ENCODE measurements at places on chromosomes 4 and X.

- DNase-seq: no peak
Measured at GRCh38 chrX:141405486-141405852, 163.2 kb upstream of the SPANXC start.

GRCh38 chr4:3331511-3332394, 38.9 kb downstream of the RGS12 start:
- DNase-seq: no peak

- no peak for DNase-seq
Measured at GRCh38 chr4:141124224-141124623, 9.0 kb downstream of the RNF150 start.

GRCh38 chr4:80295336-80295735, 28.9 kb downstream of the FGF5 start:
- no peak for DNase-seq

GRCh38 chrX:39267176-39267575, 465.9 kb downstream of the MID1IP1 start:
- DNase-seq: no peak

DNA sequence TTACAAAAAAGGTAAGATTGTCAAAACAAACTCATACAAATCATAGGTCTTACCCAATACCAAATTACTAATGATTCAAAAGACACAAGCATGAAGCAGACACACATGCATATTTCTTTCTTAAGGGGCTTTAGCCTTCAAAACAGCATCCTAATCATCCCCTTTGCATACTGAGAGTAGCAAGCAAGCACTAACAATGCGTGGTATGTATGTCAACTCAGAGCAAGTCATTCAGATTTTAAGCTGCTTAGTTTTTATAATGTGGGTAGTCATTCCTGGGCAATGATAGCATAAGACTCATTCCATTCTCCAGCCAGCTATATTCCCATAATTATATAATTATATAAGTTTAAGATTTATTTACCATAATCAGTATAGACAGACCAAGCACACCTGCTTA, 219.6 kb downstream of the DKK2 start:
- DNase-seq: no peak

DNA sequence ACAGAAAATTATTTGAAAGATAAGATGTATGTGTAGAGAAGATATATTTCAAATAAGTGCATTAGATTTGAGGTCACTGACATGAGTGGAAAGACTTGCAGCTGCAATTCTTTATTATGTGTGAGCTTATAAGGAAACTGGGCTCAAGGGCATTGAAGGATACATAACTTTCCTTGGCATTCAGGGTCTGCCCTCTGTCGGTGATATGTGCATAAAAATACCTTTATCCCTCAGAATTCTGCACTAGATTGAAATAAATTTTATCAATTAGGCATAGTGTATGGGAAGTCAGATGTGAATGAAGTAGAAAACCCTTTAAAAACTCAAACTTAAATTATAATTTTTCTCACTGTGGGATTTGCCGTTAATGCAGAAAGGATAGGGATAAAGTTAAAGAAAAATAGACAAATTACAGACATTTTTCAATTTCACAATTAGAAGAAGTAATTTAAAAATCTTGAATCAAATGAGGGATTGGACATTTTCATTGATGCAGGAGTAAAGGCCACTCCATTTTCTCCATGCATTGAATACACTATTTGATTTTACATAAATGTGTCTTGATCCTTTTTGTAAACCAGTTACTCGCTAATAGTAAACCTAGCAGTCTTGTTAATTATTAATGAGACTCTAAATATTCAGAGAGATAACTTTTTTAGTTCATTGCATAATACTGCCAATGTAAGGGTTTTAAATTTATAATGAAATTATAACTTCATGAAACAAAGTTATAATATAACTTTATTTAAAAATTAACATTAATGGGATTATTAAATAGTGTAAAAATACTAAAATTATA, 21.0 kb upstream of the ETNPPL start:
- no peak for DNase-seq

GRCh38 chr4:92483341-92483740, 179.6 kb downstream of the GRID2 start:
- DNase-seq: no peak

DNA sequence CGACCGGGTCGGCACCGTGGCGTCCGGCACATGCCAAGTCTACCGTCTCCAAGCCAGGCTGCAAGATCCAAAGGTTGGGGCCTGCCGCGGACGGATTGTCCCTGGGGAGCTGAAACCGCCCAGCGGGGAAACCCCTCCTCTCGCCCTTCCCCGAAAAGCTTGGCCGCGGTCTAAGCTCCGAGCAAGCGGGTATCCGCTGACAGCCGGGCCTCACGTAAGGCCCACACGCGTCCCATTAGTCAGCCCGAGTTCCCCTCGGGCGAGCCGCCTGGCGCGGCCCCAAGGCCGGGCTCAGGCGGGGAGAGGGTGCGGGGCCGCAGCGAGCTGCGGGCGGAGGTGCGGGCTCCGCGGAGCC, 6.8 kb upstream of the BCOR start:
- DNase-seq: no peak

DNA sequence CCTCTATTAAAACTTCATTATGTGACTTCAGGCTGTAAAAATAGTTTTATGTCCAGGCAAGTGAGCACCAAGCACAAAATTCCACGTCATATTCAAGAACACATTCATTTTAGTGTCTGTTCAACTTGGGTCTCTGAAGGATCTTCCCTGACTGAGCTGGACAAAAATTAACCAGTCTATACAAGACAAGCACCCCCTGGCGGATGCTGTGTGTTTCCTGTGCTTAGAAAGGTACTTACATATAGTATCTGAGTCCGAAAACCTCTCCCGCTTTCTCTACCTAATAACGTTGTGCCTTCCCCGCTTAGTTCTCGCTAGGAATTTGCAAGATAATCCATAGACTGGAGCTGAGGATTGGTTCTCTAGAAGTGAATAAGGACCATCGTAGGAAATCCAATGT, 2214.5 kb upstream of the TENM3 start:
- no peak for DNase-seq

DNA sequence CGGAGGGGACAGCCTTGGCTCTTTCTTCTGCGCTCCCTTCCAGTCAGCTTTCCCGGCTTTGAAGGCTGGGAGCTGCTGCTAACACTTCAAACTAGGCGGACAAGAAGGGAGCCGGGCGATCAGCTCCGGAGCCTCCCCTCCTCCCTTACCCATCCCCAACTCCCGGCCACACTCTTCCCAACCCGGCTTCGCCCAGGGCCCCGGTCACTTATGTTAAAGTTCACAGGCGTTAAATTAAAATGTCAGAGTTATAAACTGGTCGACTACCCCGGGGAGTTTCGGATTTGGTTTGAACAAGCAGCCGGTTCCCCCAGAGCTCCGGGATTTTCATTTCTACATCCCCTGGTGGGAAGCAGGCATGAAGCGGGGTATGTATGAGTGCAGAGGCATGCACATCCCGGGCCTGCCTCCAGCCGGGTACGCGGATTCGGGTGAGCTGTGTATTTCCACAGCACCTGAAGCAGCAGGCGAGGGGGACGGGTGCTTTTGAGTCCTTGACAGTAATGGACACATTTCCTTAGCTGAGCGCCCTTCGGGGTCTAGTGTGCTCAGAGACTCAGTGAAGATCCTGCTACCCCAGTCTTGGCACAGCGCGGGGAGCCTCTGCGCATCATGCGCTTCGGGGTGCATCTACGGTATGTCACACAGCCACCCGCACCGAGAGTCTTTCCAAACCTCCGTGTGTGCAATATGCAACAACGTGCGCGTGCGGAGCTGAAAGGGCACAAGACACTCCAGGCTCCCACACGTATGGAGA, 880 bp downstream of the UNC5C start:
- no peak for DNase-seq

DNA sequence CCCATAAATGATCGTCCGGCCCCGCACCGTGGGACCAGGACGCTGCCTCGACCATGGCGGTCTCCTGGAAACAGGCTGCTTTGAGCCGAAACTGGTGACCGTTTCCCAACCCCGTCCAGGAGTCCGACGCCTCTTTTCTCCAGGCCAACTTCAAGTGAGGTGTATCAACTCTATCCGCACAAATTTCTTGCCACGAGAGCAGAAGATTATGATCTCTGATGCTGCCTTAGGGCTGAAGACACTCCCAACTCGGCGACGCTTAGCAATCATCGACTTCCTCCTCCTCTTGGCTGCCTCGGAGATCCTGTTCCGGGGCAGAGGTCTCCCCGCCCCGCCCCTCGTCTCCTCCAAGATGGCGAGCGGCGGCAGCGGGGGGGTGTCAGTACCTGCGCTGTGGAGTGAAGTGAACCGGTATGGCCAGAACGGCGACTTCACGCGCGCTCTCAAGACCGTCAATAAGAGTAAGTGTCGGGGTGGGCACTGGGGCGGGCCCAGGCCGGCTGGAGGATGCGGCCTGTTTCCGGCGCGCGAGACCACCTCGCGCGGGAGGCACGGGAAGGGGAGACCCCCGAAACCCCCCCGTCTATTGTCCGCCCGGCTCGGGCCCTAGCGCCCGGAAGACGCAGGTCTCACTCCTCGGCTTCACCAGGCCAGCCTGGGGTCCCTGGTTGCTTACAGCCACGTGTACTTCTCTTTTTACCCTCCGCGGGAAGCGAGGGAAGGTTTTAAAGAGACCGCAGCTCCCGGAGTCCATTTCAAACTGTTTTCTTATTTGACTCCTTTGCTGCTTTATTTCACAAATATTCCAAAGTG, at the start of gene SRP72:
SRP72 (plus strand) TSS at position 334 of the 813 bp plus-strand sequence; CDS start at position 353, 19 bp downstream.
- DNase-seq: peak; percentile 81

DNA sequence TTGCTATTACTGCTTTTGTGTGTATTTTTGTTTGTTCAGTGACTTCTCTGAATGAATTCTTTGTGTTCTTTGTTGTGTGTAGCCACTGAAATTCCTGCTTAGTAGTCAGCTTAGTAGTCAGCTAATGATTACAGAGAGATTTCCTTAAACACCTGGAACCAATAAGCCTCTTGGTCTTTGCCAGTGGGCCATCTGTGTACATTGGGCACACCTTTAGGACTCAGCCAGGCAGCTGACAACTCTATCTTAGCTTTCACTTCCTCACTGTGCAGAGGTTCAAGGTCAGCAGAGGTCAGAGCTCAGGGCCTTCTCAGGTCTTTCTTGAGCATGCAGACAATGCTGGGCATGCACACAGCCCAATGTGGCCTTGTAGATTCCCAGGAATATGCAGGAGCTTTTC, 59.3 kb downstream of the RWDD4 start:
- no peak for DNase-seq

DNA sequence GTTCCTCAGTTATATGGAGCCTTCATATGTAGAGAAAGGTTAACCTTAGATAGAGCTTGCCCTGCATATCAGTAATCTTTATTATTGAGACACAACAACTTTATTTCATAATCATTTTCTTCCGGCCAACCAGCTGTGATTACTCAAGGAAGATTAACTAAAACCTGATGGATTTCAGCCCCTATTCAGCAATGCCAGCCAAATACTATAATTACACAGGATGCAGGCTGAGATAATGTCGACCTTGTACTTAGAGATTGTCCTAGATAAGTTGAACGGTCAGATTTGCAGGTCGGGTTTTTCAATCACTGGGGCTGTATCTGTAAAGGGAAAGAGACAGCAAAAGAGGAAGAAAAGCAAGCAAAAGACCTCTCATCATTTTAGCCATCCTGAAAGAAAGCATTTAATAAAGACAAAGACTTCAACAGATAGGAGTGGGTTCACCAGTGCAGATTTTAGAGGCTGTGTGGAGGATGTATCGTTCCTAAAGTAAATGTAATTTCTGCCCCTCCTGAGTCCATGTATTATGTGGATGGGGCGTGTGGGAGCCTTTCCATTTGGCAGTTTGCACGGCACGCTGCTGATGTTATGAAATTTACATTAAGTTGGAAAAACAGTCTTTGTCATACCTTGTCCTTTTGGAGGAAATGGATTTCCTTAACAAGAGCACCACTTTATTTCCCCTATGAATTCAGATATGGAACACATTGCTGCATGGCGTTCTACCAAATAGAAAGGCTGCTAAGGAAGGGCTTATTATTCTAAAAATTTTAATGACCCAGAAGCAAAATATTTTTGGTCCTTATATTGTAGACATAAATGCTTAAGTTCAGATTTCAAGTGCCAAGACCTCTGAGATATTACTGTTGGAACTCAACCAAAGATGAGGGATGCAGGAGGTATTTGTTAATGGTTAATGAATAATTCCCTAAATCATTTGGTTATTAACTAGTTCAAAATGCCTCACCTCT, 496.7 kb downstream of the SPRY1 start:
- no peak for DNase-seq

DNA sequence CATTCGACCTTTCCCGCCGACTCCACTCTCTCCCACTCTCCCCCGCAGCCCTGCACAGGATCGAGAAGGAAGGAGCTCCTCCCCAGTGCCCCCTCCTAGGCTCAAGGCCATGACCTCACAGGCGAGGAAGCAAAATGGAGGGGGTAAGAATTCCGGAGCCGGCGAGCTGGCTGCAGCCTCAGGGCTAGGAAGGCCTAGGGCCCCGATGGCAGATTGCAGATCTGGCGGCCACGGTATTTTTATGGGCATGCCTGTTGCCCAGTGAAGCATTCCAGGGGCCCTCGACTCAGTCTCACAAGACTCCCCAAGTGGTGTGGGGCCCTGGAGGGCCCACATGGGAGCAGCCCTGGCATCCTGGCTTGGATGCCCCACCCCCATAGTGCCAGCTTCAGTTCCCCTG, 942 bp upstream of the L1CAM start:
- DNase-seq: no peak

DNA sequence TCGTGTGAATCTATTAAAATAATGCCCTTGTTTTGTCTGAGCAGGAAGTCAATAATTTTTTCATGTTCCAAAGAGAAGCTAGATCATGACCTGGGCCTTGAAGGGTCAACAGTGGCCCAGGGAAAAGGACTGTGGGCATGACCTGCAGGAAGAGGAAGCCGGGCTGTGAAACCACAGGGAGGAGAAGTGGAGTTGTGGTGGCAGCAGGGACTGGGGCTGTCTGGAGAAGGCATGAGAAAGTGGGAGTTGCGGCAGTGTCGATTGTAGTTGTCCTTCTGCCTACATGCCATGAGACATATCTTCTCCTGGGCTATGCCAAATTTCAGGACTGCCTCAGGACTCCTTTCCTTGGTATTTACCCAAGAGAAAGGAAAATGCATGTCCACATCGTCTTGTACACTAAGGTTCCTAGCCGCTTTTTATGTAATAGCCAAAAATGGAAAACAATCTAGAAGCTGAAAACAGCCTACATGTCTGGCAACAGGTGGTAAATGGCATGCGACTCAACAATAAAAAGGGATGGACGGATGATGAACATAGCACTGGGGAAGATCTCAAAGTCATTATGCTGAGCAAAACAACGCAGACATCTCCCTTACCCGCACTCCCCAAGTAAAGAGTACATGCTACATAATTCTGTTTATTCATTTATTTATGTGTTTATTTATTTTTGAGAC, 13.6 kb upstream of the PTTG2 start:
- DNase-seq: no peak

DNA sequence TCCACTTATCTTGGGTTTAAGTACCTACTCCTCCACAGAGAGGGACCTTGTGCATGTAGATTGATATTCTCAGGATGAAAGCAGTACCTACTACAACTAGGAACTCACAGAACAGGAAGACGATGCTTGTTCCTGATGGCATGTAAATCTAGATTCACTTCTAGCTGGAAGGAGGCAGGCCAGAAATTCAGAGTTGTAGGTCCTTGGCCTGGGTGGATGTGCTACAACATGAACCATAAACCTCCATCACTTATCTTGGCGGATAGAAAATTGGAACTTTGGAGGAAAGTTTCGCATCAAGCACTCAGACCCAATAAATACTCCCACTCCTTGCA, 9.3 kb upstream of the SMIM20 start:
- no peak for DNase-seq

- DNase-seq: no peak
Measured at GRCh38 chrX:56615282-56615681, 51.9 kb downstream of the UBQLN2 start.

Measured in activated CD8-positive, alpha-beta memory T cell treated with anti-CD3 and anti-CD28 coated beads for 4 hours (primary cell).